ENCODE measurements at places on chromosomes 3 and 15.

GRCh38 chr15:96889734-96890480, 559.4 kb downstream of the NR2F2 start:
- no peak for DNase-seq

DNA sequence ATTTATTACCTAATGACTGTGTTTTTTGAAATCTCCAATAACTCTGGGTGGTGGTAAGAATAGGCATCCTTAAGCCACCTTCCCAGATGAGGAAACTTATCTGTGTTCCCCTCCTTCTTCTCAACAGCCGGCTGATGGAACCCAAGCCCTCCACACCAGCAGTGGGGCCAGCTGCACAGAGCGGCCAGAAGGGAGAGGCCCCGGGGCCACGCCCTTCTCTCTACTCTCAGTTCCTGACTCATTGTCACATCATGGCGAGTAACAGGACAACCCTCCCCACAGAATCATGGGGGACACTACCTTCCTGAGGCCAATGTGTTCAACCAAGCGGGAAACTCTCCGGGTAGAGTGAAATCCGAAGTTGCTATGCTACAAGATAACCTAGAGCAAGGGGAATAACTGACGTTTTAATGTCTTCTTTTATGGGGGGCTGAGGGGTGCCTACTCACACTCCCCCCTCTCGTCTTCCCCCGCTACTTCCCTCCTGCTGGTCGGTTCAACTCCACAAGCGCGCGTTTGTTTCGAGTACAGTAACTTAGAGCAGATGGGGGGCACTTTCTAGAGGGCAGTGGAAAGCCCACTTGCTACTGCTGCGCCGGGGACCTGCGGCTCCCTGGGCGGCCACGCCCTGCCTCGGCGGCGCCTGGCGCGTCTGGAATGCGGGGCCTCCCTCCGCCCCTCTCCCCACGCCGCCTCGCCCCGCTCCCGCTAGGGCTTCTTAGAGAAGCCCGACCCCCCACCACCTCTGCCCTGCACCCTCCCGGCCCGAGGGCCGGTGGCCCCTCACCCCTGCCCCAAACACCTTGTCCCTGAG, 621 bp downstream of the ANXA2 start:
- no peak for DNase-seq

- DNase-seq = no peak
Measured at GRCh38 chr15:67806536-67806935, 18.8 kb upstream of the SKOR1 start.

- DNase-seq = peak; percentile 29
Measured at GRCh38 chr3:107543666-107544065, 20.9 kb downstream of the BBX start.

GRCh38 chr3:58494107-58494506, 2.2 kb downstream of the KCTD6 start:
- DNase-seq = no peak

DNA sequence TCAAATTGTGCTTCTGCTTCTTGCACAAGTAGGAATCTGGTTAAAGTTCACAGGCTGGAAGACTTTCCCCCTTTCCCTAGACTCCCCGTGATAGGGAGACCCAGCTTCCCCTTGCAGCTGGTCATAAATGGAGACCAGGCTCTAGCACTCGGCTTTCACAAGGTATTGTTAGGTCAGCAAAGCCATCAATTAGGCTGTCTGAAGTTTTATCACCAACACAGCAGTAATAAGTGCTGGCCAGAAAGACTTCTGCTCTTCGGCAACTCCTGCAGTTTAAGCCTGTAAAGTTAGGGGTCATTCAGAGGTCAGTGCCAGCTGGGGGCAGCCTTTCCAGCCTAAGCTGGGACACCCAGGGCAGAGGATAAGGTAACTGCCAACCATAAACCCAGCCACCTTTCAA, 203.4 kb downstream of the MEIS2 start:
- DNase-seq = no peak

- DNase-seq = no peak
Measured at GRCh38 chr3:153080778-153081240, 81.2 kb upstream of the RAP2B start.

DNA sequence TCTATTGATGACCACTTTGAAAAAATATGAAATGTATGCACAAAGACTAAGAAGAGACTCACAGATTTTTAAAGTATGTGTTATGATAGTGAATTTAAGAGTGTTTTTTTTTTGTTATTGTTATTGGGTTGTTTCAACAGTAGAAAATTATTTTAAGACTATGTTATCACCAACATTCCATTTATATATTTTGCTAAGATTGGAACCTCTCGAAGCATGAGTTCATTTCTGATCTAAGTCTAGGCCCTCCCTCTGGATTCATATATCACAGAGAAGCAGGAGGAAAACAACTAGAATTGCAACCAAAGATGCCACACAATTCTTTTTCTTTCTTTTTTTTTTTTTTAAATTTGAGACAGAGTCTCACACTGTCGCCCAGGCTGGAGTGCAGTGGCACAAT, 46.8 kb downstream of the ITGB5 start:
- no peak for DNase-seq

DNA sequence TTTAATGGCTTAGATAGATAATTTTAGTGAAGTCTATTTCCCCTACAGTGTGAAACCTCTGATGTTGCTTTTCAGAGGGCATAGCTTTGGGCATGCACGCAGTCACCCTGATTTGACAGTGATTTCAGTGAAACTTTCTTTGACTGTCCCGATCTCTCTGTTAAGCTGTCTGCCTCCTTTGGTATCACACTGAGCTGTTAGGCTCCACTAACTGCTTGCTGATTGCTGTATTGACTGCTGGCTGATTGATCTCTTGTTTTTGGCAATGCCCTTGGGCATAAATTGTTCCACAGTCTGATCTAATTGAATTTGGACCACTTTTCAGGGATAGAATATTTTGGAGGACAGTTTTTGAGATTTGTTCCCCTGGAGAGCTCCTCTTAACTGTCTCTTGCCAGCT, 68.5 kb upstream of the CCDC54 start:
- no peak for DNase-seq

Measured in COR-L47 (cell line).